Osteocyte (in vitro differentiated cells): ENCODE measurements at places on chromosomes 12 and 14. TPM values are rescaled to one million over a fixed set of nuclear protein-coding genes. Genes with fewer than 3 reads are reported as not detected.

Gene TPH2
- total RNA-seq: not detected in 2 replicates

Gene ZNF385A
- 12.3 and 12.7 TPM in 2 replicates for total RNA-seq

DNA sequence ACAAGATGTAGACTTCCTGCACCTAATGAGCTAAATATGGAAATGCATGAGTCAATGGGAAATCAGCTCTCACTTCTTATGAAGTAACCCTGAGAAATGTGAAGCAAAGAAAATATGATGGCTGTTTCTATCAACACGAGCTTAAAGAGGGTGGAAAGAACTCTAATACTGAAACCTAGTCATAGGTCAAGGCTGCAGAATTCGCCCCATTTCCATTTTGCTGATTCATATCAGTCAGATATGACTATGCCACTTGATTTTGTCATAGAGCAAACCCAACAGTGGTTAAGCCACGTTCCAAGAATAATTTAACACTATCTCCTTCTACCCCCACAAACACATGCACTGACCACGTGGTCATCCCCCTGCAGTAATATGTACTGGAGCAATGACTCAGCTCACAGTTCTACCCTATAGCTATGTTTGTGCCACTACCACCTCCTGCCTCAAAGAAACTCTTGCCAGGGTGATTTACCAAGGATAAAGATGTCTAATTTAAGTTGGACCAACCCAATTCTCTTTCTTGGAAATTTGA is 157.5 kb downstream of the TMTC3 start:
- no peaks in the 10 kb centered on the region for H3K27me3 ChIP-seq
- H3K27ac ChIP-seq: peak overlapping the region; percentile 70
- peaks cover 2% of the 10 kb centered on the region for H3K36me3 ChIP-seq
- no peak overlapping the region for H3K4me3 ChIP-seq

DNA sequence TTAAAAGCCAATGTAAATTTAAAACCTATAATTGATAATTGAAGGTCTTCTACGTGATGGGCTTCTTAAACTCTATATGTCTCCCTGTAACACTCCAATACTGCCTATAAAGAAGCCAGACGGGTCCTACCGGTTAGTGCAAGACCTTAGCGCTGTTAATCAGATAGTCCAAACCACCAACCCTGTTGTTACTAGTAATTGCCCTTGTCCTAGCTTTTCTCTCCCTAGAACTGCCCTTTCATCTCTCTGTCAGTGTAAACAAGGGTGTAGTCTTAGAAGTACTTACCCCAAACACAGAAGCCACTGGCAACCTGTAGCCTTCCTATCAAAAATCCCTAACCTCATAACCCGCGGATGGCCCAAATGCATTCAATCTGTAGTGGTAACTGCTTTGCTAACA is 243.0 kb upstream of the DIO3 start:
- no peaks in the 10 kb centered on the region for H3K27me3 ChIP-seq
- no peak overlapping the region for H3K27ac ChIP-seq
- DNase-seq: no peak
- H3K36me3 ChIP-seq: no peaks in the 10 kb centered on the region

DNA sequence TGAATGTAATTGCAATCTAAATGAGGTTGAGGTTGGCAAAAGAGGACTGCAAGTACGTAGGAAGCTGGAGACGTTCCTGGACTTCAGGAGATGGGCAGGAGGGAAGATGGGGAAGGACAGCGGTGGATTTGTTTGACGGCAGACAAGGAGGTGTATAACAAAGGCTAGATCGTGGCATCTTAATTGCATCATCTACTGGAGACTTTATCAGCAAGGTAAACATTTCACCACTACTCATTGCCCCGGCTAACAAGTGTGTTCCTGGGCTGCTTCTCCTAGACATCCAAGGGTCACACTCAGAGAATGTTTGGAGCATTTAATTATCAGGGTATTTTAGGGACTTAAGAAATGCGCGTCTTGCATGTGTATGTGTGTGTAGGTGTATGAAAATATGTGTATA is 128.5 kb downstream of the KCNK10 start:
- DNase-seq: peak; percentile 25
- no peaks in the 10 kb centered on the region for H3K4me1 ChIP-seq
- no peak overlapping the region for H3K27ac ChIP-seq
- peaks cover 5% of the 10 kb centered on the region for H3K27me3 ChIP-seq

Gene DLGAP5
- 11.5 and 11.7 TPM in 2 replicates for total RNA-seq

Gene TAS2R43
- total RNA-seq: 0.86 and 1.0 TPM in 2 replicates

Gene ASCL1
- not detected in 2 replicates for total RNA-seq

- H3K4me3 ChIP-seq: no peak overlapping the region
- H3K36me3 ChIP-seq: no peaks in the 10 kb centered on the region
- H3K27me3 ChIP-seq: no peaks in the 10 kb centered on the region
- peak overlapping the region; percentile 39 for H3K27ac ChIP-seq
- no peak for DNase-seq
Observed at GRCh38 chr12:96048393-96048969, 13.1 kb upstream of the LTA4H start.

Gene KRT4
- not detected in 2 replicates for total RNA-seq

GRCh38 chr12:12705838-12706520 is 10.0 kb upstream of the GPR19 start:
- H3K27ac ChIP-seq: no peak overlapping the region
- H3K27me3 ChIP-seq: no peaks in the 10 kb centered on the region
- peaks cover 14% of the 10 kb centered on the region for H3K4me1 ChIP-seq
- H3K36me3 ChIP-seq: no peaks in the 10 kb centered on the region

Gene KERA
- total RNA-seq: not detected in 2 replicates

GRCh38 chr14:85445151-85445795 is 84.7 kb upstream of the FLRT2 start:
- no peak for DNase-seq
- H3K4me3 ChIP-seq: no peak overlapping the region
- peaks cover 24% of the 10 kb centered on the region for H3K4me1 ChIP-seq
- H3K27me3 ChIP-seq: no peaks in the 10 kb centered on the region
- no peaks in the 10 kb centered on the region for H3K36me3 ChIP-seq

GRCh38 chr12:124393414-124393790 is 98.5 kb downstream of the RFLNA start:
- H3K4me1 ChIP-seq: peaks cover 85% of the 10 kb centered on the region
- H3K4me3 ChIP-seq: no peak overlapping the region
- H3K27ac ChIP-seq: peak overlapping the region; percentile 83
- no peak for DNase-seq

Gene PCED1B
- total RNA-seq: 1.6 and 2.5 TPM in 2 replicates

- H3K27me3 ChIP-seq: peaks cover 1% of the 10 kb centered on the region
- DNase-seq: no peak
- peaks cover 21% of the 10 kb centered on the region for H3K4me1 ChIP-seq
- no peaks in the 10 kb centered on the region for H3K36me3 ChIP-seq
- H3K27ac ChIP-seq: no peak overlapping the region
- no peak overlapping the region for H3K4me3 ChIP-seq
Observed at GRCh38 chr12:77724367-77724957, 106.2 kb upstream of the NAV3 start.

Gene KLHL28
- 15.3 and 18.1 TPM in 2 replicates for total RNA-seq

Gene TOMM20L
- not detected in 2 replicates for total RNA-seq

Gene RNASE7
- not detected in 2 replicates for total RNA-seq

- no peak for DNase-seq
- H3K27me3 ChIP-seq: no peaks in the 10 kb centered on the region
- H3K4me1 ChIP-seq: peaks cover 47% of the 10 kb centered on the region
- H3K36me3 ChIP-seq: peaks cover 11% of the 10 kb centered on the region
- H3K27ac ChIP-seq: peak overlapping the region; percentile 99
Observed at GRCh38 chr12:89354612-89355067, 2.3 kb upstream of the DUSP6 start.

Gene BDKRB1
- total RNA-seq: not detected in 2 replicates

GRCh38 chr14:73173092-73173735 is 36.9 kb downstream of the PSEN1 start:
- no peaks in the 10 kb centered on the region for H3K4me1 ChIP-seq
- DNase-seq: no peak
- H3K36me3 ChIP-seq: peaks cover 43% of the 10 kb centered on the region
- no peak overlapping the region for H3K27ac ChIP-seq
- H3K4me3 ChIP-seq: no peak overlapping the region
- H3K27me3 ChIP-seq: no peaks in the 10 kb centered on the region

GRCh38 chr12:64665514-64665913 is 55.2 kb downstream of the RASSF3 start:
- no peaks in the 10 kb centered on the region for H3K27me3 ChIP-seq
- H3K27ac ChIP-seq: peak overlapping the region; percentile 50
- no peak overlapping the region for H3K4me3 ChIP-seq

DNA sequence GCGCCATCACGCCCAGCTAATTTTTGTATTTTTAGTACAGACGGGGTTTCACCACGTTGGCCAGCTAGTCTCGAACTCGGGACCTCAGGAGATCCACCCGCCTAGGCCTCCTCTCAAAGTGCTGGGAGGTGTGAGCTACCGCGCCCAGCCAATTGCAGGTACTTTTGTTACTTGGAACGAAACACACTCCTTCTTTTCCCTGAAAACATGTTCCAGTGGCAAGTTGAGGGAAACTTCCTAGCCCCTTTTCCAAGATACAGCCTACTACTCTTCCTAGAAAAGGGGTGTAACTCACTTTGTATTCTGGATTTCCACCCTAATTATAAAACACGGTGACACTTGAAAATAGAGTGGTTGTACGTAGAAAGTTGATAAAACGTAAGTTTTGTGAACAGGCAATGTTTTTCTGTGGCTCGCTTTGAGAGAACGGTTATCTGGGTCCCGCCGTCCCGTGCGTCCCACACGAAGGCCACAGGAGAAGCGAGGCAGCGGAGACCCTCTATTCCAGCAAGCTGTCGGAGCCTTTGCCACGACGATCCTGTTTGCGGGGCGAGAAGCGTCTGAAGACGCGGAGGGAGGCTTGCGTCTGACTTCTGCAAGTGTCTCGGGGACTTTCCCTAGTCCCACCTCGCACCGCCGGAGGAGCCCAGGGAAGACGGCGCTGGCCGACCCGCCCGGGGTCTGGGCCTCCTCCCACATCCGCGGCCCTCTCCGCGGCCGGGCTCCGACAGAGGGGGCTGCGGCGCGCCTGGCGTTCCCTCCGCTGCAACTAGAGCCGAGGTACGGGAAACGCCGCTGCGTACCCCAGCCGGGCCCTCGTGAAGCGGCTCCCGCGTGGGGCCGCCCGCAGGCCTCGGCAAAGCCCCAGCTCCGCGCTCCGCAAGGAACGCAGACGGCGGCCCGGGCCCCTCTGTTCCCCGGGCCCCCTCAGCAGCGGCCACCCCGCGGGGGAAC is 745 bp downstream of the CDCA4 start:
- H3K4me1 ChIP-seq: peaks cover 72% of the 10 kb centered on the region
- peak overlapping the region; percentile 85 for H3K4me3 ChIP-seq
- no peak for DNase-seq
- H3K27me3 ChIP-seq: no peaks in the 10 kb centered on the region
- peaks cover 1% of the 10 kb centered on the region for H3K36me3 ChIP-seq
- H3K27ac ChIP-seq: peak overlapping the region; percentile 81

GRCh38 chr12:52608161-52608560 is 6.9 kb upstream of the KRT72 start:
- H3K4me1 ChIP-seq: no peaks in the 10 kb centered on the region
- H3K27ac ChIP-seq: no peak overlapping the region
- H3K4me3 ChIP-seq: no peak overlapping the region

Gene CLEC14A
- not detected in 2 replicates for total RNA-seq

Gene WIF1
- total RNA-seq: not detected in 2 replicates
